ENCODE measurements at places on chromosomes 7 and 10.

- no peak for DNase-seq
Observed at GRCh38 chr10:42954766-42955492, 121.9 kb upstream of the RET start.

DNA sequence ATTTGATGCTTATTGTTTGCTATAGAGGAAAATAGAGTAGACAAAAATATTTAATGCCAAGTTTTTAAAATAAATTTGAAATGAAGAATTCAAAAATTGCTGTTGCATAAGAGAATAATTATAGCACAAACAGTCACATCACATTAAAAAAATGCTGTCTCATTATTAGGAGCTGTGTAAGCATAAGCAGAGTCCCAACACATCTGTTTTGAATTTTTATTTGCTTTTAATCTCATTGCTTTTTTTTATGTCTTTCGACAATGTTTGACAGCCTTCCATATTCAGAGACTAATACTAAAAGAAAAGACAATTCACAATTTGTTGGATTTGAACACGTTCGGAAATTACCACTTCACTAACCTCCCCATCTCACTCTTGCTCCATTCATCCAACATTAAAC is 143.5 kb downstream of the TFPI2 start:
- no peak for DNase-seq

DNA sequence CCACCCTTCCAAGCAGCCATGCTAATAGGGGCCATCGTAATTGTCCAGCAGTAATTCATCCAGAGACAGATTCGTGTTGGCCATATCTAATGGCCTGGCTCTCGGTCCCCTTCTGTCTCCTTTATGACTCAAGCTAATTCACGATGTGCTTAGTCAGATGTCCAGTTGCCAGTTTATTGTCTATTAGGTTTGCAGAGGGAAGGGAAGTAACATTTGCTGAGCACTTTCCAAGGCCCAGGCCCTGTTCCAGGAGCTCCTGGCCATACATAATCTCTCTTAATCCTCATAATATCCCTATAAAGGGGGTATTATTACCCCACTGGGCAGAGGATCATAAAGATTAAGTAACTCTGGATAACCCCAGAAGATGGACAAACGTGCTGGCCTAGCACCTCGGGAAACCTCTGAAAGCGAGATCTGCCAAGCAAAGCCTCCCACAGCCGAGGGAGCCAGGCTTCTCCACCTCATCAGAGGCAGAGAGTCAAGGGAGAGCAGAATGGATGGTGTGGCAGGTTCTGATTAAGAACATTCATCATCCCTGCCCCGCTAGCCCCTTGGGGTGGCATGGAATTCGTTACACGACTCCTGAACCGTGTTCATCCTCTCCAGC is 153.7 kb downstream of the PLXNA4 start:
- no peak for DNase-seq

DNA sequence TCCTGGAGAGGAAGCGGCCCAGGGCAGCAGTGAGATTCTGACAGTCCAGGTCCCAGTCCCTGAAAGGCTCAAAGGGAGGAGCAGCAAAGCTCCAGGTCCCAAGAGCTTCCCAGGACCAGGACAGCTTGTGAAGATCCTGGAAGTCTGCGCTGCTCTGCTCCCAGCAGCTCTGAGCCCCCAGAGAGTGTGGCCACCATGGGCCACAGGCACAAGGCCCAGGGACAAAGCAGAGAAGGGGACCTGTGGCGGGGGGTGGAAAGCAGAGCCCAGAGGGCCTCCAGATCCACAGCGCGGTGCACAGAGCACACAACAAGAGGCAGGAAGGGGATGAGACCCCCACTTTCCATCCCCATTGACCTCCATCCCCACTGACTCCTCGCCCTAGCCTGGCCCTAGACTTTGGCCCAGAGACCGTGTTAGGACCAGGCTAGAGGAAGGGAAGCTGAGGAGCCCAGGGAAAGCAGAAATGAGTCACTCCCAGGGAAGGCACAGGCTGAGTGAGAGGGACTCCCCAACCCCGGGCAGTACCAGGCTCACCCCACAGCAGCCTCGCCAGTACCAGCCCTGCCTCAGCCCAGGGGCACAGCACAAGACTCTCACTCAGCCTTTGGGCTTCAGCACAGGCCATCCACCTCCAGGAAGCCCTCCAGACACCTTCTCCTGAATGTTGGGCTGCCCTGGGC is 75.5 kb downstream of the GRID1 start:
- DNase-seq: no peak

DNA sequence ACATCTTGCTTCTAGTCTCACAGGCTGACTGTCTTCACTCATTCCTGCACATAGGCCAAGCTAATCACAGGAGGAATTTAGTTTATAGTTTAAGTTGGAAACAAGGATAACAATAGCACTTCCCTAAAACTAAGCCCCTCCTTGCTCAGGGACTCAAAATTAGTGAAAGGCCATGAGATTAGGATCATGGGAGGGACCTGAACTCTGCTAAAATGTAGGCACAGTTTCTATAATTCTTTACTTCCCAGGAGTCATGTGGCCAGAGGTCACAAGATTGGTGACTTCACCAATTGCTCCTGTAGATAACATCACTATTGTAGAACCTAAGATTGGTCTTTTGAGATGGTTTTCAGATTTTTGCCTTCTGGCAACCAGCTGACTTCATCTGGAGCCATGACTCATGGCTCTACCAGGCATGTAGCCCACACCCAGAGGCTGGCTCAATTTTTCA is 14.8 kb upstream of the UPP1 start:
- DNase-seq: no peak

- no peak for DNase-seq
Observed at GRCh38 chr10:114876169-114876568, 54.6 kb downstream of the FHIP2A start.

Data from NCI-H446 (cell line).